ENCODE measurements at places on chromosomes 2 and 18. TPM values are rescaled to one million over a fixed set of nuclear protein-coding genes. Genes with fewer than 3 reads are reported as not detected.

DNA sequence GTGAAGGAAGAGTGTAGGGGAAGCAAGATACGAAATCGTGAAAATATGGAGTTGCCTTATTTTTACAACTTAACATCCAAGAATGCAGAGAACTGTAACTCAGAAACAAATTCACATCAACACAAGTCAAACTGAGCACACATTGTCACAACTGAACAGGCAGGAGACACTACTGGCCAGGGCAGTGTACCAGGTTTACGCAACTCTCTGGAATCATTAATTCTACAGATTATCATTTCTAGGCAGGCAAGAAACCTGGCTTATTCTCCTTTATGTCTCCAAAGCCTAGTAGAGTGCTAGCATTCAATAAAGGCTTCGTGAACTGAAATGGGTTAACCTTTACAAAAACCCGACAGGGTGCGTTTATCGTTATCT lies 584 bp downstream of the COA5 start:
- peaks cover 27% of the 10 kb centered on the region for H3K4me1 ChIP-seq
- DNase-seq, result peak; percentile 57
- peaks cover 21% of the 10 kb centered on the region for H3K36me3 ChIP-seq
- peak overlapping the region; percentile 87 for H3K4me3 ChIP-seq
- H3K27ac ChIP-seq, result peak overlapping the region; percentile 93

- no peaks in the 10 kb centered on the region for H3K27me3 ChIP-seq
- no peaks in the 10 kb centered on the region for H3K4me1 ChIP-seq
- no peak overlapping the region for H3K4me3 ChIP-seq
Measured at GRCh38 chr18:71075147-71075546, 786.3 kb downstream of the SOCS6 start.

The ZAP70 gene
- total RNA-seq, result not detected

GRCh38 chr18:71743634-71744033 lies 800.5 kb downstream of the CBLN2 start:
- H3K4me1 ChIP-seq, result no peaks in the 10 kb centered on the region
- no peaks in the 10 kb centered on the region for H3K27me3 ChIP-seq
- DNase-seq, result no peak
- no peak overlapping the region for H3K4me3 ChIP-seq

DNA sequence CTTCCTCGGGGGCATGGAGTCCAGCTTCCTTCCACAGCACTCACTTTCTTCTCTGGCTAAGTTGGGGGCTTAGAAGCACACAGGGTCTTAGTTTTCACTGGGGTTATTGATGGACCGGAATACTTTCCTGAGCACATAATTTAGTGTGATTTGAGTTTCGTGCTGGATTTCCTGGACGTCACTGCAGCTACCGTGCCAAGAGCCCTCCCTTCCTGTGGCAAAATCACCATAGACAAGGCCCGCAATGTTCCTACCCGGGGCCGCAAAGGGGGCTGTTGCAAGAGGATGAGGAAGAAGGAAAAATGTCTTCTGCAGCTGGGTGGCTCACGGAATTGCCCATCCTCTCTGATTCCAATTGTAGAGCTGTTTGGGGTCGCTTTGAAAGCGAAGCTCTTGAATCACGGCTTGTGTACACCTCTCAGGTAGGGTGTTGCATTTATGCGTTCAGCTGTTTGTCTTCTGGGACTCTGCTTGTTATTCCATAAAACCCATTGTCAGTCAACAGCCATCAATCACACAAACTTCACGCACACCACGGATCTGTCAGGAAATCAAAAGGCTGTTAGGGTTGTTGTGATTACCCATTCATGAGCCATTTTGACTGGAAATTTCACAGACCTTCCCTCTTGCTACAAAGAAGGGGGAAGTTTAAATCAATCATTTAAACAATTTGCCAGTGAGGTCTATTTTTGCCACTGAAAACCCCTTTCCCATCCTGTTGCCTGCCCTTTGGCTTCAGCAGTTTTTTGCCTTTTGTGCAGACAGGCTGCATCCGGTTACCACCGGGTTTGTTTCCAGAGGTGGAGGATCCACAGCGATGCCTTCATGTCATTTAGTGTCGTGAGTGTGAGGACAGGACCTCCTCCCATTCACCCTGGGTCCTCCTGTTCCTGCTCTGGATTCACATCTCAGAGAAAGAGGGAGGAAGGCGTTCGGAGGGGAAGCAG lies 36.0 kb downstream of the SMIM21 start:
- no peak overlapping the region for H3K27ac ChIP-seq
- H3K36me3 ChIP-seq, result no peaks in the 10 kb centered on the region
- no peaks in the 10 kb centered on the region for H3K4me1 ChIP-seq

The MYCN gene
- not detected for total RNA-seq

The ALLC gene
- total RNA-seq, result not detected

- H3K27ac ChIP-seq, result no peak overlapping the region
- no peaks in the 10 kb centered on the region for H3K4me1 ChIP-seq
- no peak overlapping the region for H3K4me3 ChIP-seq
- no peaks in the 10 kb centered on the region for H3K27me3 ChIP-seq
- H3K36me3 ChIP-seq, result no peaks in the 10 kb centered on the region
- DNase-seq, result no peak
Measured at GRCh38 chr2:65813631-65814173, 381.3 kb upstream of the SPRED2 start.

The SYT4 gene
- total RNA-seq, result not detected

GRCh38 chr2:212176151-212176550 lies 362.5 kb downstream of the ERBB4 start:
- no peaks in the 10 kb centered on the region for H3K4me1 ChIP-seq
- DNase-seq, result no peak
- H3K27me3 ChIP-seq, result peaks cover 12% of the 10 kb centered on the region
- H3K36me3 ChIP-seq, result no peaks in the 10 kb centered on the region
- no peak overlapping the region for H3K27ac ChIP-seq
- no peak overlapping the region for H3K4me3 ChIP-seq

The SPP2 gene
- not detected for total RNA-seq

- no peak for DNase-seq
- H3K27ac ChIP-seq, result no peak overlapping the region
- no peak overlapping the region for H3K4me3 ChIP-seq
- H3K36me3 ChIP-seq, result no peaks in the 10 kb centered on the region
- no peaks in the 10 kb centered on the region for H3K4me1 ChIP-seq
Measured at GRCh38 chr2:147451902-147452515, 392.8 kb upstream of the ACVR2A start.

- H3K27me3 ChIP-seq, result peaks cover 24% of the 10 kb centered on the region
- no peak overlapping the region for H3K27ac ChIP-seq
- DNase-seq, result no peak
- no peak overlapping the region for H3K4me3 ChIP-seq
- H3K4me1 ChIP-seq, result no peaks in the 10 kb centered on the region
Measured at GRCh38 chr2:105600602-105600948, 144.1 kb upstream of the NCK2 start.

DNA sequence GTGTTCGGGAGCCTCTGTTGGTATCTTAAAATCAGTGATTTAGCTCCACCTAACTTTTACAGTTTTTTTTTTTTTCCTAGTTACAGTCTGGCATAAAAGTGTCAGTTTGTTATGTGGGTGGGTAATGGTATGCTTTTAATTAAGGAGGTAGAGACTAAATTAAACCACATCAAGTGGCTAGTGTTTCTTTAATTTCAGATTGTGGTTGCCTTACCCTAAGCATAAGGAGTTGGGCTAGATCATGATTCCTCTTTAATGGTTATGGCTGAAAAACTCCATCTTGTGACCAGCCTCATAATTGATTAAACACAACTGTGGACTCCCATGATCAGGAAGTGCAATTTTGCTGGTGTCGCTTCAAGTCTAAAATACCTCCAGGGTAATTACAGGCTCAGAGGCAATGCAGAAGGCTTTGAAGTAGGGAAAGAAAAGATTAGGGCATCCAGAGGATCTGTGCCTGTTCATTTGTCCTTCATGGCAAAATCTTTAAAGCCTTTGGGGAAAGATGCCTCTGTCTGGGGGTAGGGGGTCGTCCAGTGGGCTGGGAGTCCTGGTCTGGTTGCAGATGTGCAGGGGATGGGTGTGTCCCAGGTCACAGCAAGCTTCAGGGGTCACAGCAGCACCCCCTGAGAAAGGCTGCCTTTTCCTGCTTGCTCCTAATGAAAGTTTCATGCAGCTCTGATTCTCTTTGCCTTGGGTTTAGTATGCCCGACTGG lies 579.2 kb downstream of the BCL11A start:
- H3K27ac ChIP-seq, result no peak overlapping the region
- H3K4me1 ChIP-seq, result no peaks in the 10 kb centered on the region
- H3K36me3 ChIP-seq, result no peaks in the 10 kb centered on the region
- H3K27me3 ChIP-seq, result no peaks in the 10 kb centered on the region
- H3K4me3 ChIP-seq, result no peak overlapping the region

The CABYR gene
- total RNA-seq, result 4.9 TPM

DNA sequence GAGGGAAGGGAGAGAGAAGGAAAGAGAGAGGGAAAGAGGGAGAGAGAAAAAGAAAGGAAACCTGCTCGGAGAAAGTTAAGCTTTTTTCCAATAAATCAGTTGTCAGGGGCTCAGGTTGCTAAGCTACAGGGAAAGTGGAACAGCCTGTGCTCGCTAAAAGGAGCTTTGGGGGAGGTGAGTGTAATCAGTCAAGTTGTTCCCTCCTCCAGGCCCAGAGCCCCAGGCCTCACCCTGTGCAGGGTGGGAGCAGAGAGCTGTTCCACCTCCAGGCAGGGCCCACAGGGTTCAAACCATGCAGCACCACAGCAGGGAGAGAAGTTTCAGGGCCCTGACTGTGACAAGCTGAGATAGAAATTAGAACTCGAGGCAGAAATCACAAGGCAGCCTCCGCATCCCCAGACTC lies 56.4 kb upstream of the PPP1CB start:
- H3K27me3 ChIP-seq, result no peaks in the 10 kb centered on the region
- peaks cover 6% of the 10 kb centered on the region for H3K4me1 ChIP-seq
- no peak overlapping the region for H3K27ac ChIP-seq
- no peaks in the 10 kb centered on the region for H3K36me3 ChIP-seq
- no peak overlapping the region for H3K4me3 ChIP-seq
- no peak for DNase-seq

DNA sequence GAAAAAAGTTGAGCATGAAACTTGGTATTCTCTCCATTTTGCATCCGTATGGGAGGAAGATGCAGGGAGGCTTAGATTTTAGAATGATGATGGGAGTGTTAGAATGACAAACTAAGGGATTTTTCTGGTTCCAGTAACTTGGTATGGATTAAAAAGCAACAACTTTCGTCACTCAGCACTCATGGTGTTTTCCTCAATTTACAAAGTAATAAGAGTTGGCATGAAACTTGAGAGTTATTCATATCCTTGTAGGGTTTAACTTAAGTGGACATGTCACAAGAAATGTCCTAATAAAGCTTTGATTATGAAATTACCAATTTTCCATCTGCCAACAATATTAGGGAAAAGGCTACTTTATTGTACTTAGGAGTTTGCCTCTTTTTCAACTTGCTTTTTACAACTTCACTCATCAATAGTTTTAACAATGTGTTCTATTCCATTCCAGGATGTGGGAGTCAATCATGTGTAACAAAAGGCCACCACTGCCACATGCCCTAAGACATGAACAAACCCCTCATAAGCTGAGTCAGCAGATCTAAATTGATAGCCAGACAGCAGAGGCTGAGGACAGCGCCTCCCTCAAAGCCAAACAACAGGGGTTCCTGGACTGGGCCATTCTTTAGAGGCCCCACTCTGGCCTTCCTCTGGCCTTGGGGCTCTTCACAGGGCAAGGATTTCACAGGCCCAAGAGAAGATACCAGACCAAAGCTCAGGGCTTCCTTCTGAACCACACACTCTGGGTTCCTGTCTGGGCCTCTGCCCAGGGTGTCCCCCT lies 265.8 kb downstream of the TNS1 start:
- H3K4me3 ChIP-seq, result no peak overlapping the region
- H3K27me3 ChIP-seq, result no peaks in the 10 kb centered on the region
- peaks cover 20% of the 10 kb centered on the region for H3K4me1 ChIP-seq
- H3K27ac ChIP-seq, result no peak overlapping the region
- no peaks in the 10 kb centered on the region for H3K36me3 ChIP-seq
- DNase-seq, result no peak

GRCh38 chr18:36496022-36496421 lies 198.5 kb downstream of the FHOD3 start:
- H3K4me3 ChIP-seq, result no peak overlapping the region
- no peaks in the 10 kb centered on the region for H3K36me3 ChIP-seq
- no peaks in the 10 kb centered on the region for H3K27me3 ChIP-seq
- H3K4me1 ChIP-seq, result no peaks in the 10 kb centered on the region
- peak; percentile 15 for DNase-seq
- no peak overlapping the region for H3K27ac ChIP-seq

GRCh38 chr18:39561126-39561525 lies 1995.5 kb upstream of the CELF4 start:
- no peak overlapping the region for H3K27ac ChIP-seq
- H3K36me3 ChIP-seq, result no peaks in the 10 kb centered on the region
- H3K4me3 ChIP-seq, result no peak overlapping the region
- no peaks in the 10 kb centered on the region for H3K27me3 ChIP-seq

GRCh38 chr18:61608316-61608715 lies 275.1 kb downstream of the CDH20 start:
- DNase-seq, result peak; percentile 57
- peaks cover 47% of the 10 kb centered on the region for H3K4me1 ChIP-seq
- no peaks in the 10 kb centered on the region for H3K36me3 ChIP-seq
- no peak overlapping the region for H3K4me3 ChIP-seq

The CNDP1 gene
- total RNA-seq, result not detected

DNA sequence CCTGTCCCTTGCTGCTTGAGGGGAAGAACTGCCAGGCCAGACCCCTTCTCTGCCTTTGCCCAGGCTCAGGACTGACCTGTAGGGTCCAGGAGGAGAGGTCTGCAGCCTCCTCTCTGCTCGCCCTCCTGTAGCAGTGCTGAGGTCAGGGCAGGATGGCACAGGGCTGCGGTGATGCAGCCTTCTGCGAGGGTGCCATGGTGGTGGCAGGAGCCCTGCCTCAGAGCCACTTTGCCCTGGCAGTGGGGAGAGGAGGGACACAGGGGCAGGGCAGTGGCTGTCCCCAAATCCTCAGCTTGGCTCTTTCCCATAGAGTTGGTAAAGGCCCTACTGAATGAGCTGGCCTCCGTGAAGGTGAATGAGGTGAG lies 884 bp downstream of the PROM2 start:
- no peaks in the 10 kb centered on the region for H3K36me3 ChIP-seq
- peaks cover 5% of the 10 kb centered on the region for H3K4me1 ChIP-seq
- no peak for DNase-seq
- no peak overlapping the region for H3K4me3 ChIP-seq

The LRRC30 gene
- not detected for total RNA-seq

- H3K4me3 ChIP-seq, result no peak overlapping the region
- H3K4me1 ChIP-seq, result no peaks in the 10 kb centered on the region
- H3K27me3 ChIP-seq, result no peaks in the 10 kb centered on the region
- H3K36me3 ChIP-seq, result no peaks in the 10 kb centered on the region
- no peak overlapping the region for H3K27ac ChIP-seq
Measured at GRCh38 chr18:1147730-1148129, 243.1 kb downstream of the ADCYAP1 start.

GRCh38 chr2:132497591-132497990 lies 81.0 kb downstream of the GPR39 start:
- no peak overlapping the region for H3K27ac ChIP-seq
- no peaks in the 10 kb centered on the region for H3K27me3 ChIP-seq
- H3K4me1 ChIP-seq, result no peaks in the 10 kb centered on the region

GRCh38 chr2:15980605-15981098 lies 40.3 kb downstream of the MYCN start:
- H3K36me3 ChIP-seq, result no peaks in the 10 kb centered on the region
- no peaks in the 10 kb centered on the region for H3K4me1 ChIP-seq
- H3K27ac ChIP-seq, result no peak overlapping the region
- H3K27me3 ChIP-seq, result no peaks in the 10 kb centered on the region
- no peak for DNase-seq
- no peak overlapping the region for H3K4me3 ChIP-seq

The FAM124B gene
- total RNA-seq, result not detected
